Hematopoietic multipotent progenitor cell treated with erythropoietin and hydrocortisone succinate and interleukin-3 and kit ligand, for 17 days (in vitro differentiated cells): ENCODE measurements at places on chromosomes 11 and 22.
A peak's percentile ranks its signal among the peaks of the same experiment; 100 is the strongest.

GRCh38 chr22:29202212-29203192 is 3.2 kb upstream of the EMID1 start:
- peak; percentile 87 for DNase-seq

GRCh38 chr22:33194529-33195077 is 136.4 kb upstream of the SYN3 start:
- DNase-seq, result no peak

DNA sequence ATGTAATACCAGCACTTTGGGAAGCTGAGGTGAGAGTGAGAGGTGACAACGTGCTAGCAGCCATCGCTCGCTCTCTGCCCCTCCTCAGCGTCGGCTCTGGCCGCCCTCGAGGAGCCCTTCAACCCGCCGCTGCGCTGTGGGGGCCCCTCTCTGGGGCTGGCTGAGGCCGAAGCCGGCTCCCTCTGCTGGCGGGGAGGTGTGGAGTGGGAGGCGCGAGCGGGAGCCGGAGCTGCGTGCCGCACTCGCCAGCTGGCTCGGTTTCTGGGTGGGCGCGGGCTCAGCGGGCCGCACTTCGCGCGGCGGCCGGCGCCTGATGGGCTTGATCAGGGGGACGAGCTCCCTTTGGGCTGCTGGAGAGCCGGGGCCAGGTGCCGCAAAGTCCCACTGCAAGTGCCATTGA is 98.9 kb upstream of the UBASH3B start:
- DNase-seq, result no peak

DNA sequence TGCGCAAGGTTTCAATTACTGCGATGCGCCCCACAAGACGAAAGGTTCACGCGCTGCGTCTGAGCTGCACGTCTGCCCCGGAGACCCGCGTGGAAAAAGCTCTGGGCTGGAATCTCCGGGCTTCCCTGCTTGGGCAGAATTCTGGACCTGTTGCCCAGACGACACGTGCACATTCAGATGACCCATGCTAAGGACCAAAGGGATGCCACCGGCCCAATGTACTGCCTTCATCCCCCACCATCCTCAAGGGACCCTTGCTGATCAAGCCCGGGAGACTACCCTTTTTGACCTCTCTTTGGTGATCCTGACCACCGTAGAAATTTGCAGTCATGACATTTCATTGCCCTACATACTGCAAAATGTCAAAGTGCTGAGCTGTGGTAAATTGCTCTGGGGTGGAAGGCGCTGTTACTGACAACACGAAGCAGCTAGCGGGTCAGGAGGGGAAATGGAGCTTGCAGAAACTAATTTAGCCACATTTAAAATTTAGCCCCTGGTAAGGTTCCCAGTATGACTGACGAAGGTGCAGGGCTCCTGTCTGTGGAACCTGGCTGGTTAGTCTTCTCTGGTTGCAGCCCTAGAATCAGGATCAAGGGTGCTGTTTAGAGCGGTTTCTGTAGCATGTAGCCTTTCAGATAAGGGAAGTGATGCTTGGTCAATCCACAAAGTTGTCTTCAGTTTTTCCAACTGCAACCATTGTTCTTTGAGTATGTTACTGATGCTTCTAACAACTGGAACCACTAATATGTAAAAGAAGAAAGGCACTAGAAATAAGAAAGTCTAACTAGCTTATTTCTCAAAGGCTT is 81.9 kb downstream of the PRR5L start:
- no peak for DNase-seq

DNA sequence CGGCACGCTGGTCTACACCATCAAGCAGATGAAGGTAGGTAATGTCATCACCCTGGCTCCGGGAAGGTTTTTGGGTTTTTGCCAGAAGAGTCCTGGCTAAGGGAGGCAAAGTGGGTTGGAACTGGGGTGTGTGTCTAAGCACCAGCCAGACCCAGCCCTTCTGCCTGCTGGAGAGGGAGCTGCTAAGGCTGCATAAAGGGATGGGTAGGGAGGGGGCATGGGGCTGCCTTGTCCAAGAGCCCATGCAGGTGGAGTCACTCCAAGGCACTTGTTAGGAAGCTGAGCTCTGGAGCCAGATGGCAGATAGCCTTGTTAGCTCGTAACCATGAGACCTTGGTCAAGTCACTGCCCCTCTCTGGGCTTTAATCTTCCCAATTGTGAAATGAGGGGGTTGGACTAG is 48.0 kb downstream of the TIMP3 start:
- no peak for DNase-seq

GRCh38 chr11:92492372-92492771 is 267.8 kb downstream of the FAT3 start:
- no peak for DNase-seq

DNA sequence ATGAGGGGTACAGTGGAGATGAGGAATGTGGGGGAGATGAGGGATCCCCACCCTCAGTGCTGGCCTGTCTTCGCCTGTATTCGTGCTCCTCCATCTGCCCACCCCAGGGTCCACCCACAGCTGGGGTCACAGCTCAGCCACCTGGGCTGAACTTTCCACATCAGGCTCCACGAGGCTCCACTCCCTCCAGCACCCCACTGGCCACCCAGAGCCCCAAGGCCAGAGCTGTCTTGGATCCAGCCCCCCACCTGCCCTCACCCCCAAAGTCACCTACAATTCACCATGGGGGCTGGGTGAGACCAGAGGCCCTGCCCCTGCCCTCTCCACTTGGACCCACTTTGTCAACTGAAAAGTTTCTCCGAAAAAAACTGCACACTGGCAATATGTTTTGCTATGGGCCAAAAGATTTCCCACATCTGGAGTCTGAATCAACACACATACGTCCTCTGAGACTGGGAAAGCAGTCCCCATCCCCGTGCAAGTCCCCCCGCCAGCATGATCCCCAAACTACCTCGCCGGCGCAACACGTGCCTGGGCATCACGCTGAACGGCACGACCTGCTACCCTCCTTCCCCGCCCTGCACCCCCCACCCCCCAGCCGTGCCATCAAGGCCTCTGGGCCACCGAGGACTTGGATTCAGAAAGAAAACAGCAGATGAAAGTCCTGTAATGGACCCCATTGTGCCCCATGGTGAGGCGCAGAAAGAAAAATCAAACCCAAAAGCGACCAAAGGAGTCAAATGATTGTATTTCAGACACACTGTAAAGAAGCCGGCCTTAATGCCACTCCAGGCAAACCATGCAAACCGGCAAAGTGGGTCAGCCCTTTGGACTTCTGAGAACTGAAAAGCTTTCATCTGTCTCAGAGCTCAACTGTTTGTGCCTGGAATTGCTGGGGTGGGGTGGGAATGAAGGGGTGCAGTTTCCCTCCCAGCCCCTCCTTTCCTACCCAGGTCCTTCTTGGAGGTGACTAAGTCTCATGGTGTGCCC is 16.5 kb upstream of the GAL start:
- no peak for DNase-seq

GRCh38 chr11:12376259-12377081 is 901 bp upstream of the PARVA start:
- DNase-seq, result no peak

DNA sequence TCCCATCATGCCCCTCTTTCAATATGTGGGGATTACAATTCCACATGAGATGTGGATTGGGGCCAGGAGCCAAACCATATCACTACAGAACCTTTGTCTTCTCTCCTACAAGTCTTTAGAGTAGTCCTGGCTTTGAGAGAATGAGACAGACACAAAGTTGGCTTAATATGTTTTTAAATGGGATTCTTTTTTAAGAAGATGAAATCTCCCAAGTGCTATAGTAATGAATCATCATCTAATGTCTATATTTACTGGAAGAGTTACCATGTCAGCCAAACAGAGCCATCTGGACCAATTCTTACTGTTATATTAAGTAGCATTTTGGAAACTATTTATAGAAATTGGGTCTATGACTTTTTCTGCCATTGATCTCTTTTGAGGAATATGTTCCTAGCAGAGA is 38.1 kb upstream of the CARD18 start:
- no peak for DNase-seq

DNA sequence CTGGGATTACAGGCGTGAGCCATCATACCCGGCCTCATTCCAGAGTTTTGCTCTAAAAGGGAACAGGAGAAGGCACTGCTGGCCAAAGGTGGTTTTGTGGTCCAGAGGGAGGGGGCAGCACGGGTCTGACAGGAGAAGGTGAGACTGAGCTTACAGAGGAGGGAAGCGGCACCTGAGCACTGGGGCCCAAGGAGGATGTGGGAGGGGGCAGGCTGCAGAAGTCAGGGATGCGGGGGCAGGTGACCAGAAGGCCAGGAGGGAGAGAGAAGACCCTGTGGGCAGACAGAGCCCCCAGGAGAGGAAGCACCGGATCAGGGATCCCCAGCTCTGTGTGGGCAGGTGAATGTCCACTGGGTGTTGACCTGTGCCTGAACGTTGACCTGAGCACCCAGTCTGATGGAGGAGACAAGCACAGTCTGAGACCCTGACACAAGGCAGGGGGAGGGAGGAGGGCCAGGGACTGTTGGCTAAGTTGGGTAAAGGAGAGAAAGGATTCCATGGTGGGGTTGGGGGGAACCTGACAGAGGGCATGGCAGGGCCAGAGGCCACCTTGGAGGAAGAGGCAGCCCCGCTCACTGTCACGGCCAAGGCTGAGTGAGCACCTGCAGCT is 12.0 kb upstream of the PRR5 start:
- no peak for DNase-seq

- no peak for DNase-seq
Measured at GRCh38 chr11:103872748-103873147, 163.7 kb upstream of the DDI1 start.

DNA sequence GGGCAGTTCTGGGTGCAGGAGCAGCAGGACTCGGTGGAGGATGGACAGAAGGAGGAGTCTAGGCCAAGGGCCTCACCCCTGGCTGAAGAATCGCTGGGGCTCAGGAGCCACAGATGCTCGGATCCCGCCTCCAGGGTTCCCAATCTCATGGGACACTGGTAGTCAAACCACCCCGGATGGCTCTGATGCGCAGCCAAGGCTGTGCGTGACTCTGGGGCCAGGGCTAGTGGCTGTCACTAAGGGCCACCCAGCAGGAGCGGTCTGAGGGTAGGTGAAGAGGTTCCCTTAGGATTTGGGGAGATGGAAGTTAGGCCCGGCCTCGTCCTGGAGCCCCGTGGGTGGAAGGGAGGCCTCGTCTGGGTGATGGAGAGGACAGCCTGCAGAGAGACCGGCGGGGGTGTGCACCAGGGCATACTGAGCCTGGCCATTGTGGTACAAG is 300.6 kb downstream of the TBC1D22A start:
- DNase-seq, result no peak

DNA sequence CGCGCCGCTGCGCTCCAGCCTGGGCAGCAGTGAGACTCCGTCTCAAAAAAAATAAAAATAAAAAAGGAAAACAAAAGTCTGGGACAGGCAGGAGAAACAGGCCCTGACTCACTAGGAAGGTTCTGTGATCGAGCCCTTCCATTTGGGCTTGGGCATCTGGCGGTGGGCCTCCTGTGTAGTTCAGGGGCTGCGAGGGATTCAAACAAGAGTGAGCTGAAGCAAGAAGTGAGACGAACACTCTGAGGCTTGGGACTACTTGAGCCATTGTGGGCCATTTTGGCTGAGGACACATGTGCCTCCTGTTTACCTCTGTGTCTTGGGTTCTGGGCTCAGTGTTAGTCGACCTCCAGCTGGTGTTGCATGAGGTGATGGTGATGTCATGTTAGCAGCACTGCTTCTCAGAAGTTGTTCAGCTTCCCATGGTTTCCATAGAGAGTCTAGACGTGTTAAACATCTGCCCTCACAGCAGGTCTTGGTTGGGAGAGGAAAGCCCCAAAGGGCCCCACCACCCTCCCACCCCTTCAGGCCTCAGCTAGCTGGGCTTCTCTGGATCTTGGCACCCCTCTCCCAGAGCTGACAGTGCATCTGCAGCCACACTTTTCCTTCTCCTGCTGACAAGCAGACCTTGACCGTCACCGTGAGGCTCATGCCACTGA is 57.8 kb downstream of the MED15 start:
- no peak for DNase-seq

DNA sequence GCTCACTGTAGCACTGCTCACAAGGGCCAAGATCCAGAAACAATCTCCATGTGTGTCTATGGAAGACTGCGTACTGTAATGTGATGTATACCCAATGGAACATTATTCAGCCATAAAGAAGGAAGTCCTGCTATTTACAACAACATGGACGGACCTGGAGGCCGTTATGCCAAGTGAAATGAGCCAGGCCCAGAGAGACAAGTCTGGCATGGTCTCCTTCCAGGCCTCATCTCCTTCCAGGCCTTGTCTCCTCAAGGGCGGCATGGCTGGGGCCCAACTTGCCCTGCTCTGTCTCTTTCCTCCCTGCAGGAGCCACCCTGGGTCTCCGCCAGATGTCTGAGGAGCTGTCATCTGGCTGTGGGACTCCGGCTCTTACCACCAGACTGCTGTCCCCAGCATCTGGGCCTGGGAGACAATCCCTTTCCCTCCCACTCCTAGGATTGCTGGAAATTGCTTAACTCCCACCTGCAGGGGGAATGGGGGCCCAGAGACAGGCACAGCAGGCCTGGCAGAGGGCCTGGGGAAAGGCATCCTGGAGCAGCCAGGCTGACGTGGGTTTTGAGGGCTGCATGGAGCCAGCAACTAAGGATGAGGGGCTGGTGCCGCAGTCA is 1326.6 kb downstream of the TBC1D22A start:
- no peak for DNase-seq

GRCh38 chr11:79273781-79274180 is 167.0 kb downstream of the TENM4 start:
- no peak for DNase-seq

DNA sequence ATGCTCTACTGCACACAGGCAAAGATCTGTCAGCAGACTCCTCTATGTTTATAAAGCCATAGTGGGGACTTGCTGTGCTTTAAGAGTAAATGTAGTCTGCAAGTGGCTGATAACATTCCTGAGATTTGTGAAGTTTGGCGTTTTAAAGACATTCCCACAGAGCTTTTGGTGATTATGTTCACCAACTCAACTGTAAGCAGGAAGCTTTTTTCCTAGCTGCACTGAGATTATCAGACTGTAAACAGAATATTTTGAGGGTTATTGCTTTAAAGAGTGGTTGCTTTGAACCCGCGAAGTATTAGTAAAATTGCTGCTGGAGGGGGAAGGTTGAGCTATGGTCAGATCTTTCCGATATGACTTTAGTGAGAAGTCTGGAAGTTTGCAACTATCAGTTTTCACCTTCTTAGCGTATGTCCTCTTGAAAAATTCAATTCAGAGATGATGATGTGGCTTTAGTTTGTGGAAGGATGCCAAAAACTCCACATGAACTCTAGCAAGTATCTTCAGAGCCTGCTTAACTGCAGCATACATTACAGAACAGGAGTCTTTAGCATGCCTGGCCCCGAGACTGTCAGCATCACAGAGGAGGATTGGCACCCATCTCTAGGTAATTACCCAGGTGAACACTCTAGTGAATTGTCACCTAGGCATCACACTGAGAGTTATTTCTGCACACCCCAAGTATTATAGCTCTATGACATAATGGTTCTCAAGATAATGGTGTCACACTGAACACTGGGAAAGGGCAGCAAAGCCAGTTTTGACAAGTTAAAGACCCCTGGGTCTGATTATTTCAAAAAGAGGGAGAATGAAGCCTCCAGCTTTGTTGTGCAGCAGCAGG is 89.9 kb downstream of the MTNR1B start:
- DNase-seq, result no peak

DNA sequence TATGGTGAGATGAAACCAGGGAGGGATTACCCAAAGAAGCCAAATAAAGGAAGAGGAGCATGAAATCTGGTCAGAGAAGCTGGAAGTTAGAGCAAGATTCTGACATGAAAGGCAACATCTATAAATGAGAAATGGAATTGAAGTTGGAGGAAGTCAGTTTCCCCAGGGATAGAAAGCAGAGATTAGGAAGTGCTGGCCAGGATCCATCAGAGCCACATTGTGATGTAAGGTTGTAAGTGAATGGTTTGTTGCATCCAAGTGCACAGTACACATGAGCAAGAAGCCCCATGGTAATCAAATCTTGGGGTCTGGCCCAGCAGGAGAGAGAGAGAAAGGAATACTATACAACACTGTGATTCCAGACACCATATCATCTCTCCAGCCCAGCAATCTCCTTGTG is 6.6 kb upstream of the NLRP10 start:
- no peak for DNase-seq
